ENCODE measurements at places on chromosomes 12 and 14.

DNA sequence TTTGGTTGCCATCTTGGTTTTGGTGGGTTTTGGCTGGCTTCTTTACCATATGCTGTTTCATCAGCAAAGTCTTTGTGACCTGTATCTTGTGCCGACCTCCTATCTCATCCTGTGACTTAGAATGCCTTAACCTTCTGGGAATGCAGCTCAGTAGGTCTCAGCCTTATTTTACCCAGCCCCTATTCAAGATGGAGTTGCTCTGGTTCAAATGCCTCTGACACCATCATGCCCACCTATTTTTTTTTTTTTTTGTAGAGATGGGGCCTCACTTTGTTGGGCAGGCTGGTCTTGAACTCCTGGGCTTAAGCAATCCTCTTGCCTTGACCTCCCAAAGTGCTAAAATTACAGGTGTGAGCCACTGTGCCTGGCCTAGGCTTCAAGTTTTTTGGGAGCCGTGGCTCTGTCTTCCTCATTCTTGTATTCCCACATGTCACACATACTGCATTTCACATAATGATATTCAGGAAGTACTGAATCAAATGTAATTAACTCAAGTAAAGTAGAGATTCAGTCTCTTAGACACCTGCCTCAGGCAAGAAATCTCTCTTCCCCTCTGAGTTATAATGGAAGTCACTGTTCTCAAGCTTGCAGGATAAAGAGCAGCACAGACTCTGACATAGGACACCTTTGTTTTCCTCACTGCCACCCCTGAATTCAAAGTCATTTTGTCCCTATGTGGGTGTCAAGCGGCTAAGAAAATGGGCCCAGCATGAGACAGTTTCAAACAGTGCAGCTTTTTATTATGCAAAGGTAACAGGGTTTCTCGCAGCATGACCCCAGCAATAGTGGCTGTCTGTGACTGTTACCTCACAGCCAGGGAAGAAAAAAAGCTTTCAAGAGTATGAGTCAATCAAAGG is 159.0 kb downstream of the PTPN11 start:
- DNase-seq = no peak

GRCh38 chr14:105030194-105030593 is 9.3 kb upstream of the CDCA4 start:
- no peak for DNase-seq

- DNase-seq = peak; percentile 91
Measured at GRCh38 chr14:35365130-35366055, 39.2 kb downstream of the NFKBIA start.

DNA sequence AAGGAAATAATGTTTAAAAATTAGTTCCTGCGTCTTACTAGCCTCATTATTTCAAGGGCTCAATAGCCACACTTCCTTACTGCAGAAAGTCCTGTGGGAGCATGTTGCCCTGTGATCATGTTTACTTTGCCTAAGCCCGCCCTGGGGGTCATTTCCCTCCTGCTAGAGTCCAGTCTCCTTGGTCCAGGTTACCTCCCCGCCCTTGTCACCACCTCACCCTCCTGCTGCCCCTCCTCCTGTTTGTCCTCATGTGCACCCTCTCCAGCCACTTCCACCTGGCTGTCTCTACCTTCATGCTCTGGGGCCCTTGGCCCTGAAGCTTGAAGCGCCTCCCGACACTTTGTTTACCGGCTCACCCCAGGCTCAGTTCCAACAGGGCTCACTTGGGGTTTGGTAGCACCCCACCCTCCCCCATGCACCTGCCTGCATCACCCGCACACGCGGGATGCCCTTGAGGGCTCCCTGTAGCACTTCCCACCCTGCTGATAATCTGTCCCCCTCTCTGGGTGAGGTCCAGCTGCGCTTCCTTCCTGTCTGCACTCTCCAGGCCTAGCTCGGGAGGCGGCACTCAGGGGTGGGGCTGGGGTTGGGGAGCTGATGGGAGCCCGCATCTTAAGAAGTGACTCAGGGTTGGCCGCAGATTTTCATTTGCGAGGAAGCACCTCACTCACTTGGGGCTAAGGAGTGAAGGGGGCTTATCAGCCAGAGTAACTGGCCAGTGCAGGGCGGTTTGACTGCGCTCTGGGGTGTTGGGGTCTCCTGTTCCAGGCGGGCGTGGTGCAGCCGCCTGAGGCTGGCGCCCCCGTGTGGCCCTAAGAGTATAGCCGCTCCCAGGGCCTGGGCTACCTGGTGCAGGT is 40.1 kb downstream of the SMIM41 start:
- peak; percentile 20 for DNase-seq

DNA sequence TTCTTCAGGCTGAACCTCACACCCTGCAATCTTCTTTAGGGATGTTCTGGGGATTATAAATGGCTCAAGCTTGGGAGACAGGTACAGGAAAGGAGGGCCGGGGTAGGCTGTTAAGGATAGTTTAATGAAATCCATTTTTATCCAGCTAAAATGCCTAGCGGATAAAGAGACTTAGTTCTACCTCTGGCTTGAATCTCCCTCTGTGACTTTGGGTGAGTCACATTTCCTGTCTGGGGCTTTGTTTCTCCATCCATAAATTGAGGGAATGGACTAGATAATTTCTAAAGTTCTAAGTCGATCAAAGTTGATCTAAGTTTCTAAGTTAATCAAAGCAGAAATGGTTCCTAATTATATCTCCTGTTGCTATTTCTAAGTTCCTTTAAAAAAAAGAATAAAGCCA is 319.6 kb upstream of the E2F7 start:
- no peak for DNase-seq

DNA sequence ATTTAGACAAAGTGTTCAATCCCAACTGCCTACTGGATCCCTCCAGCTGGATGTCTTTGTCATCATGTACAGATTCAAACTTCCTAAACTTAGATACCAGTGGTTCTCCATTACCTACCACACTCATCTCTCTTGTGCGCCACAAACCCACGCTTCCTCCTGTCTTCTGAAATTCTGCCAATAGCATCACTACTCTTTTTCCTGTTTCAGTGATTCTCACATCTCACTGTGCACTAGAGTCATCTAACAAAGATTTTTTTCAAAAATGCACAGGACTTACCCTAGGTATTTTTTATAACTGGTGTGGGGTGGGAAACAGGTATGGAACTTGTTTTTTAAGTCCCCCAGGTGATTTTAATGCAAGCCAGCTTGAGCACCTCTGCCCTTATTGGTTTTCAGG is 5.9 kb downstream of the PSMB5 start:
- DNase-seq = no peak

DNA sequence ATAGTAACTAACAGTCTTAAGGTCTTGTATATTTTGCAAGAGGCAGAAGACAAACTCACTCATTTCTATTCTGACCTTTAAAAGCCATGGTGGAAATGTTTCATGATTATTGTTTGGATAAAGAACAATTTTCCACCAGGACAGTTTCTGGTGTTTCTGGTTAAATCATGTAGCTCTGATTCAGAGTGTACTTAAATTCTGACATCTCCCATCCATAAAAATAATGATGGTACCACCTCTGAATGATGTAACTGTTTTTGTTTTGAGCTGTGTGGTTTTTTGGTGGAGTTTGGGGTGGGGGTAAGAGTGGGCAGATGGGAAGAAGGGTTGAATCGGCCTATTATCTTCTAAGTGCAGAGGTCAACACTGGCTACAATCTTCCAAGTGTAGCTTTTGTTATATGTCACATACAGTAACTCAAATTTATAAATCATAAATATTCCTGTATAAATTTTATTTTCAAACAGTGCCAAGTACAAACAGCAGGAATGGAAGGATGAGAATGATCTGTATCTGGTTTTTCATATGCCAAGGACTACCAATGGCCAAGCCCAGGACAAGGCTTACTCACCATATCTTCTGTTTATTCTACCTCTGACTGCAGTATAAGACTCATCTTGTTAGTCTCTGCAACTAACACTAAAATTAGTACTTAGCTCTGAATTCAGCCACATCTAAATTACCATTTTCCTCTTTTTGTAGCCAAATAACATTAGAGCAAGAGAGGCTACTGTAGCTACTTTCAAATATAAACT is 108.7 kb downstream of the BCAT1 start:
- no peak for DNase-seq

DNA sequence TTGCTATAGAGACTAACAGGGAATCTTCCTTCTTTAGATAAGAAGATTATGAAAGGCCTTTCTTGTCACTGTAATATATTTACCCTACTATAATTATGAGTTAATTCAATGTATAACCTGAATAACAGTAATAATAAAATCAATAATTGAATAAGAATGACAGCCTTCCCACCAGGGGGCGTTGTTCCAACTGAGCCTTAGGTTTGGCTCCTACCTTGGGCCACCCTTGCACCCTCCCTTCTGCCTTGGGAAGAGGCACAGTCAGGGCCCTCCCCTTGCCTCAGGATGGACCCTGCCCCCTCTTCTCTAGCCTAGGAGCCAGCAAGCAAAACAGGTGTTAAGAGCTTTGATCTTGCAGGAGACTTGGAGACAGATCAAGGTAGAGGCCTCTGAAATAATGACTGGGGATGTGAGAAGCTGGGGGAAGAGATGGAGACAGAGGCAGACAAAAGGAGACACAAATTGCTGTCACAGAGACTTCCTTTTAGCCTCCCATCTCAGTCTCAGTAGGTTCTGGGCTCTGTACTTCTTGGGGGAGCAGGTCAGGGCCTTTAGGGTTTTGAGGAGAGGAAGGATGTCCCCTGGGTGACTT is 40.1 kb upstream of the CISTR start:
- peak; percentile 23 for DNase-seq

DNA sequence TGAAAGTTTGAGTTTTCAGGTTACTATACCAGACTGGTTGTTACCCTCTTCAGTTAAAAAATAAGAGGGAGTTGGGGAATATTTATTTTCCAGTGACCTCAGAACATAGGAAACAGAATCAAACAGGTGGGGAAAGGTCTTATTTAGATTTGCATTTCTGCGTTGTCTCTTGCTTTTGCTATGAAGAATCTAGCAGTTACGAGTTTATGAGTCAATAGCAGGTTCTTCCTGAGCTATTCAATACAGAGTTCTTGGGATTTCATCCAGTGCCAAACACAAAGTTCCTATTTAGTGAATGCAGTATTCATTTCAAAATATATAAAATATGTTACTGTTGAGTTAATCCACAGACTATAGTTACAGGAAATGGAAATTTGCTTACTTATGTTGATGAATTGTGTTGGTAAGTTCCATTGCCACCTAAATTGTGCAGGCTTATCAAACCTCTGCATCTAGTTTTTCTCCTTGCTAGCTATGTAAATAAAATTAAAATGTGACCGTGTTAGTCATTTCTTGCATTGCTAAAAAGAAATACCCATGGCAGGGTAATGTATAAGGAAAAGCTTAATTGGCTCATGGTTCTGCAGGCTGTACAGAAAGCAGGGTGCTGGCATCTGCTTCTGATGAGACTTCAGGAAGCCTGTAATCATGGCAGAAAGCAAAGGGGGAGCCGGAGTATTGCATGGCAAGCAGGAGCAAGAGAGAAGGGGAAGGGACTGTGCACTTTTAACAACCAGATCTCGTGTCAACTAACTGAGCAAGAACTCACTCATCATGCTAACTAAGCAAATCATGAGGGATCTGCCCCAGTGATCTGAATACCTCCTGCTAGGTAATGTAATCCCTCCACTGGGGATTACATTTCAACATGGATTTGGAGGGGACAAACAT is 110.2 kb downstream of the KTN1 start:
- no peak for DNase-seq

DNA sequence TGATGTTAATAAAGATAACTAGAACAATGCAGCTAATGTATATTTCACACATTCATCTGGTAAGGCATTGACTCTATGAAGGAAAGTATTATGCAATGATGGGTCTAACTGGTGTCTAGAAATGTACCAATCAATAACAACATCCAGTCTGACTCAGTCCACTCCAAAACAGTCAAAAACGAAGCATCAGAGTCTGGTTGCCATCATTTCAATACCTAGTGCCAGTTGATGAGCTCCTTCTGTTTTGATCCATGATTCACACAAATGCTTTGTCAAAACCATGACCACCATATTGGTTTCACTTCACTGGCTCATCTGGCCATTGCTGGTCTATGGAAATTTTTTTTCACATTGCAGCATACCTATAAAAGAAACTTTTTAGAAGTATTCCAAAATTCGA is 747.2 kb upstream of the TMEM132C start:
- no peak for DNase-seq

GRCh38 chr12:109637348-109637747 is 63.8 kb downstream of the MVK start:
- no peak for DNase-seq

DNA sequence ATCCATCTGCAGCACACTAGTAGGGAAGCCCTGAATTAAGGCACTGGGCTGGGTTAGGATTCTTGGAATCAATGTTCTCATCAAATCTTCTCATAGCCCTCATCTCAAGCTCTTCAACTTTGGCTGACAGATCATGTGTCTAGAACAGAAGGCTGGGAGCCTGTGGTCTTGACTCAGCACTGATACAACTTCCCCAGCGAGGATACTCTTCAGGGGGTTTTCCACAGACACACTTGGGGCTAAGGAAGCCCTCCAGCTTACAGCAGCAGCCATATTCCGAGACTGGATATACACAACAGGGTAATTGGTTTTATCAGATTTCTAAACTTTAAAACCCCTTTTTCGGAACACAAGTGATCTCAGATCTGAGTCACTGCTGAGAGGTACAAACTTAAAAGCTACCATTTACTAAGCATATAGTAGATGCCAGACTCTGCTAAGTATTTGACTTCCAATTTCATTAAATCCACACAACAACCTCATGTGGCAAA is 3.5 kb downstream of the FMNL3 start:
- peak; percentile 80 for DNase-seq

DNA sequence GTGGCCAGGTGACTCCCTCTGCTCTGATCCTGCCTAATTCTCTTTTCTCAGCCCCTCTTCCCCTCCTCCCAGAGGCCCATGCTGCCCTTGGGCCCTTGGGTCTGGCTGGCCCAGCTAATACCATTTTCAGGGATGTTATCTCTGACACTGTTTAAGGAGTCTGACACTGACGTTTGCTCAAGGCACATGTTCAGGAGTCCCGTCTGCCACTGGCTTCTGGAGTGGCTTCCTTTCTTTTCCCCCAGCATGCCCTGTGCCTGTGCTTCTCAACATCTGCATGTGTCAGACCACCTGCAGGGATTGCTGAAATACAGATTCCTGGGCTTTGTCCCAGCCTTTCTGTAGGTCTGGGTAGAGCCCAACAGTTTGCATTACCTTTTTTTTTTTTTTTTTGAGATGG is 128.9 kb downstream of the BCL11B start:
- no peak for DNase-seq

DNA sequence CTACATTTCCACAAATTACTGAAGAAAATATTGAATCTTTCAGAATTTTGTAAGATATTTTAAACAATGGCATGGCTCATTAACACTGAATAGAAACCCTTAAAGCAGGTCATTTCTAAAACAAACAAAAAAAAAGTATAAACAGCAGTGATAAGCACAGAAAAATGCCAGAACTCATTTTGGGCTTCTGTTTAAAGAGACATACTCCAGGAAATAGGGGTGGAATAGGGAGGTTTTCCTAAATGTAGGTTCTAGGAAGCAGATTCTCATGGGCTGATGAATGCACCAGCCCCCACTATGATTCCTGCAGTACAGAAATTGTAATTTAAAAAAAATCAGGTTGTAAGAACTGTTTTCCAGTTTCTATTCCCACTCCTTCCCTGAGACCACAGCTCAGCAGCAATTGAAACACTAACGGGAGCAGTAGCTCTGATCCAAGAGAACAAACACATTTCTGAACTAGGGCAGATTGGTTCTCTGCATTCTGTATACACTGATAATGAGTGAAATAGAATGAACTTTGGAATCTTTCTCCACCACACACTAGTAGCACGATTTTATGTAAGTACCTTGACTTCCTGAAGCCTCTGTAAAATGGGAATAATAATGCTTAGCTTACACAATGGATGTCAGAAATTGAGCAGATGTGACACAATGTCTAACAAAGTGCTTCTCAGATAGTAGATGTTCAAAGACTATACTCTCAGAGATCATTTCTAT is 115.6 kb upstream of the TMTC1 start:
- no peak for DNase-seq

Measured in EL (cell line).